ENCODE measurements at places on chromosomes 5 and 9.

- no peak for DNase-seq
Measured at GRCh38 chr9:74696520-74696919, 191.2 kb downstream of the TRPM6 start.

DNA sequence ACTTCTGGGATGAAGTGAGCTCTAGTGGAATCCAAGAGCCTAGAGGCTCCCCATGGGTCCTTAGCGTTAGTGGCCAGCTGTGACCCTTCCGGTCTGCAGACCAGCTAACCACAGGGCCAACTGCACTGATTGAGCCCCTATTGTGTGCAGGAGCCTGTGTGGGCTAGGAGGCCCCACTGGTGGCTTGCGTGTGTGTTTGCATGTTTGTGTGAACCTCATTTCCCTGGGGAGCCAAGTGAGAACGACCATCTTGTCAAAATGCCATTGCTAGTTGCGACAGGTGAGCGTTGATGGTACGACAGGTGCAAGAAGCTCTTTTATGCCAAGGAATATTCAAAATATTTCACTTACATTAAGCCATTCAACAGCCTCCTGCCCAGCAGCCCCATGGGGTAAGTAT lies 44.1 kb upstream of the ANKRD33B start:
- DNase-seq: no peak

GRCh38 chr5:180330270-180330648 lies 22.9 kb downstream of the GFPT2 start:
- no peak for DNase-seq

DNA sequence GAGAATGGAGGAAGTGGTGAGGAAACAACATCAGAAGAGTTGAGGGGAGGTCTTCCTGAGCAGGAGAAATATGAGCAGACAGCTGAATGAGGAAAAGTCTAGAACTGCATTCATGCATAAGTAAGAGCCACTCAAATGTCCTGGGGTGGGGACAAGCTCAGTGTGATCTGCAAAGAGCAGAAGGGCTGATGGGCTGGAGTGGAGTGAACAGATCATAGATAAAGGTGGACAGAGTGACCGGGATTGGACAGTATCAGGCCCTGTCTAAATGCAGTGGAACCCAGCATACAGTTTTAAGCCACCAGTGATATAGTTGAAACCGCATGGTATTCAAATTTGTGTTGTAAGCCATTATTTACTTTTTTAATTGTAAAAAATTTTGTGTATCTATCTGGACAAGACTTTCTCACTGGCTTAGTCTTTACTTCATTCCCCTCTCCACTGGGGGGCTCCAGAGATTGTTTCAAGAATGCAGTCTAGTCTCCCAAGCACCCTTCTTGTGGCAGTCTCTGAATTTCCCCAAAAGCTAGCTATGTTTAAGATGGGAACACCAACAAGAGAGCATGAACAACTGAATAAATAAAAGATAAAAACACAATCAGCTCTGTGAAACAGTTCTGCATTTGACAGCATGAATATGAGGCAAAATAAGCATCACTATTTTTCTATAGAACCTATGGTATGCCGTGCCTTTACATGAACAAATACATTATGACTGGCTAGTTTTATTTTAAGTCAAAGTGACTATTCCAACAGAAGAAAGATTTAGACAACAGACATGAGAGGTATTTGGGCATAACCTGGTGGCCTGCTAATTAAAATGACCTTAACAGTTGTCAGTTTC lies 10.7 kb upstream of the STK32A start:
- DNase-seq: no peak

GRCh38 chr9:40907657-40908624 lies 220.5 kb downstream of the FOXD4L6 start:
- no peak for DNase-seq

DNA sequence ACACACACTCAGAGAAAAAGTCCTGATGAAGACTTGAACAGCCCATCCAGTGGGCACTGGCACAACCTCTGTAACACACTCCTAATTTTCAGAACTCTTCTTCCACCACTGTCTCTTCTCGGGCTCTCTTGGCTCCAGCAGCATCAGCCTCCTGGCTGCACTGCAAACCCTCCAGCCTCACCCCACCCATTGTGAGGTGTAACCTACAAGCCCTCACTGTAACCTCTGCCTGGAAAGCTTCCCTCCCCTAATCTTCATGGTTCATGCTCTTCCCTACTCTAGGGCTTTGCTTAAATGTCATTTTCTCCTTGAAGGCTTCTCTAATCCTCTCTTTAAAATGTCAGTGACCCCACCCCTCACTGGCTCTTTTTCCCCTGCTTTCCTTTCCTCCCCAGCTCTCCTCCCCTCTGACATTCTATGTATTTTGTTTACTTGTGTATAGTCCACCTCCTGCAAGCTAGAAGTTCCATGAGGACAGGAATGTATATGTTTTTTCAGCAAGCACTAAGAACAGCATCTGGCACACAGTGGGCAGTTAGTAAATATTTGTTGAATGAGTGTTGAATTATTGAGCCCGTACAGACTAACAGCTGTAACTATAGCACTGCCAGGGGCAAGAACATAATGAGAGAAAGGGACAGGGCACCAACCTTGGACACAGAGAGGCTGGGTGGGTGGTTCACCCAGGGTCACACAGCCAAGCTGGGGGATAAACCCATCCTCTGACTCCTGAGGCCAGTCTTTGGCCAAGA lies 76.4 kb downstream of the ESM1 start:
- no peak for DNase-seq

- DNase-seq: no peak
Measured at GRCh38 chr9:83469722-83470121, 68.5 kb downstream of the FRMD3 start.

GRCh38 chr9:96217294-96217707 lies 84.7 kb downstream of the HSD17B3 start:
- no peak for DNase-seq

- no peak for DNase-seq
Measured at GRCh38 chr5:150190503-150190979, 679 bp downstream of the SLC6A7 start.

DNA sequence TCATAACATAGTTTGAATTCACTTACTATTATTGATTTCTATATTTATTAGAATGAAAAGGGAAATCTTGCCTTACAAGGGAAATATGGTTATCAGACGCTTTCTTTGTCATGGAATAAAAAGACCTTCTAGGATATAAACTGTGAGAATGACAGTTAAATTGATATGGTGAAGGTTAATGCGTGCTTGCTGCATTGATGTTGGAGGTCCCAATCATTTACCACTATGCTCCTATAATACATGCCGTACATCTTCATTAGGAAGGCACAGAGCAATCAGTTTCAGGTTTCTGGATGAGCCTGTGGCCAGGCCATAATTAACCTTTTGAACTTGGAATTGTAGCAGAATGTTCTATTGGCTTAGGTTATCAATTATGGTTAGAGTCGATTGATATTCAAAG lies 201.4 kb upstream of the TLX3 start:
- no peak for DNase-seq

- DNase-seq: no peak
Measured at GRCh38 chr5:141929398-141930058, 5.9 kb downstream of the DELE1 start.

- DNase-seq: no peak
Measured at GRCh38 chr5:152094060-152094459, 169.4 kb upstream of the GLRA1 start.

- no peak for DNase-seq
Measured at GRCh38 chr5:102713278-102713677, 41.8 kb upstream of the PAM start.

DNA sequence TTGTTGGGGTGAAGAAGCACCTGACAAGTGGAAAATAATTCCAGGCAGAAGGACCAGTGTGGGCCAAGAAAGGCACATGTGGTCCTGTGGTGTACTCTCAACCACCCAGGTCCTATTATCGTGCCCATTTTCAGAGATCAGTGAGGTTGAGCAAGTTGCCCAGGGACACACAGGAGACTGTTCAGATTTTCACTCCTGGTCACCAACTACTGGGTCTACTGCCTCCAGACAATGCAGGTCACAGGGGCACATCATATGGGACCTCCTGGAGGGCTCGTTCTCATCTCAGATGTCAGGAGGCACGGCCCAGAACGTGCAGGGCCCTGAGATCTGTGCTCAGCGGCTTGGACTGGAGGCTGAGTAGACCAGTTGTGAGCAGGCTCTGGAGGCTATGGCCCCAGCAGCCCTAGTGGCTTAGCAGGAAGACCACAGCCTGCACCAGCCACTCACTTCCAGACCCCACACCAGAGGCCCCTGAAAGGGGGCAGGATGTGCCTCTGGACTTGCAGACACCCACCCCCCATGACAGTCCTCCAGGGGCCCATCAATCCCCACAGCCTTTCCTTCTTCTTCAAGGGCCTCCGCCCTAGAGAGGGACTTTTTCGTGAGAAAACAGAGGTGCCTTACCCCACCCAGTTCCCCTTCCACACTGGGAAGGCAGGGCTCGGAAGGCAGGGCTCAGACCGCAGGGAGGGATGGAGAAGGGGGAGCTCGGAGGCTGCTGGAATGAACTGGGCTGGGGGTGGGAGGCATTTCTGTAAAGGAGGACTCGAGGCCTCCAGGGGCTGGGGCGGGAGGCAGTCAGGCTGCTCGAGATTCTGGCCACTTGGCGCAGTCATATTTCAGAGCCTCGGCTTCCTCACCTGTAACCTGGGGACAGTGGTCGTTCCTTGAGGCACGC lies 82.7 kb upstream of the NEURL1B start:
- DNase-seq: no peak

Measured in stimulated activated CD8-positive, alpha-beta memory T cell treated with anti-CD3 and anti-CD28 coated beads, Interleukin-4, amount 100 ng/mL, for 4 hours (primary cell).